Kidney (tissue), 22 donors: ENCODE measurements at places on chromosomes 6 and 20.

DNA sequence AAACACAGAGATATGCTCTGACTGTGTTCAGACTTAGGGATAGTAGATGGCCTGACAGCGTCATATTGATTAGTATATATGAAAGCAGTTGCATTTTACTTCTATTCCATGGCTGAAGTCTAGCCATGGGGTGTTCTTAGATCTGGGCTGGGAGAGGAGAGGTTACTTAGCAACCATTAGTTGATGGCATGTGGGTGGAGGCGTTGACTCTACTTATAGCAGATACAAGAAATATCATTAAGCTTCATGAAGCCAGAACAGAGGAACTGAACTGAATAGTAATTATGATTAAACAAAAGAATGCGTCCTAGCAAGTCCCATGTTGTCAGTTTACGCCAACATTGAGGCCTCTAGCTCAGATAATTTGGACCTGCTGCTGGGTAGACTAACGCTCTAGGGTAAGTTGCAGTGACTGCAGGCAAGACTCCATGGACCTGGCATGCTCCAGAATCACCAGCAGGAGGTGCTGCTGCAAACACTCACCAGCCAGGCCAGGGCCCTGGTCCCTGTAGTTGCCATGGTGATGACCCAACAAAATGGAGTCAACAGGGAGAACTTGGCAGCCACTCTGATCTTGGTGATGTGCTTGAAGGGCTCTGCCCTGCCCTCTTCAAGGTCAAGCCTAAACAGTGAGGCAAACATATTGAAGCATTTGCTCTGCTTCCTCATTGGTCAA is 477.3 kb downstream of the PREX1 start:
- DNase-seq: no peak

GRCh38 chr20:11035211-11035610 is 361.4 kb upstream of the JAG1 start:
- no peak for DNase-seq

- DNase-seq: no peak
These were observed 108.5 kb downstream of the MMS22L start for GRCh38 chr6:97174471-97174870.

DNA sequence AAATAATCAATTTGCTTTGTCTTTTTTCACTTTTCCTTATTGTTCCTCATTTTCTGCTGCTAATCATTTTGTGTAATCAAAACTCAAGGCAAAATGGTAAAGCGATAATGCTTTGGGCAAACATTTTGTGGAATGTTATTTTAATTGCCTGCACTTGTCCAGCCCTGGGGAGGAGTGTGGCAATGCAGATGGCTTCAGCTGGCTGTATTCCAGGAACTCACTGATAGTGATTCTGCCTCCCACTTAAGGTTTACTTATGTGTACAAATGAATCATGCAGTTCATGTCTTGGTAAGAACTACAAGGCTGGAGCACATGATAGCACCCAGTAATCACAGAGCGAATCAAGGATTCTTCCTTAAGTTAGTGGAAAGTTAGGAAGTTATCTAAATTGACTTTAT is 107.8 kb downstream of the COL19A1 start:
- DNase-seq: no peak

DNA sequence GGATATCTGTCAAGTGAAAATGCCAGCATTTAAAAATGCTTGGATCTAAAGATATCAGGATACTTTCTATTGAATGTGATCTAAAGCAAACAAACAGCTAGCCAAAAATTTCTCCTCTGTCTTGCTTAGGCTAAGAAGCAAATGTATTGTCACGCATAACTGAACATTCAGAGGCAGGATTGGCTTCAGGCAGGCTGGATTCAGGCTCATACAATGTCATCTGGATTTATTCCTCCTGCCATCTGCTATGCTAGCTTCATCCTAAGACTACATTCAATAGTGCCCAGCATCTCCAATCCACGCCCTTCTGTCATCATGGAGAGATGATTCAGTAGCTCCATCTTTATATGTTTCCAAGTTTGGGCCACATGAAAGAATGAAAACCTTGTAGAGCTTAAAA is 27.1 kb downstream of the PFDN4 start:
- DNase-seq: no peak

DNA sequence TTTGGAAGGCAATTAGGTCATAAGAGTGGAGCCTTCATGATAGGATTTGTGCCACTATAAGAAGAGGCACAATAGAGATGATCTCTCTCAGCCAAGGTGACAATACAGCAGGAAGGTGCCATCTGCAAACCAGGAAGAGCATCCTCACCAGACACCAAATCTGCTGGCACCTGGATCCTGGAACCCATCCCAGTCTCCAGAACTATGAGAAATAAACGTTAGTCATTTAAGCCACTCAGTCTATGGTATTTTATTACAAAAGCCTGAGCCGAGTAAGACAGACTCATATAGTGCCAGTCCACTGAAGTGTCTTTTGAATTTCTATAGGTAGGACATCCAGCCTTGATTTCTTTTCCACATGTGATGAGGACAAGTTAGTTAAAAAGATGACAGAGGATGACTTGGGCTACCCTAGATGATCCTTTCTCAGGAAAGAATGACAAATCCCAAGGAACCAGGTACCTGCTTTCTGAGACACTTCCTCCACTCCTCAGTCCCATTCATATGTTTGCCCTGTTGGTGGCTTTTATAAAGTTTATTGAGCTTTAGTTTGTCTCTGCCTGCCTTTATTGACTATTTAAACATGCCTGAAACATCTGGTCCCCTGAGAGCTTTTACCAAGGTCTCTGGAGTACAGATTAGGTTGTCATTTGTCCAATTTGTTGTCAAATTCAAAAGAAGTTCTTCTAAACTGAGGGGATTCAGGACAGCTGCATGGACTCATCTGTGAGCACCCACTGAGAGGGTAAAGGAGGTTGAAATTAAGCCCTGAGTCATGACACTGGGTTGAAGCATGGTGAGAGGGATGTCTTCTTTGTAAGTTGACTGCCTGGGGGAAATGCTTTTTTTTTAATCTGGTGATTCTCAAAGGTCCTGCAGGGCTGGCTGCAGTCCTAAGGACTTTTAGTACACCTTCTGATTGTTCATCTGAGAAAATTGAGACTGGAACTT is 165.0 kb upstream of the PLCB4 start:
- DNase-seq: no peak

- no peak for DNase-seq
These were observed 135.7 kb downstream of the DHX35 start for GRCh38 chr20:39097889-39098288.

- DNase-seq: no peak
These were observed 23.4 kb upstream of the CEP85L start for GRCh38 chr6:118674772-118675171.

DNA sequence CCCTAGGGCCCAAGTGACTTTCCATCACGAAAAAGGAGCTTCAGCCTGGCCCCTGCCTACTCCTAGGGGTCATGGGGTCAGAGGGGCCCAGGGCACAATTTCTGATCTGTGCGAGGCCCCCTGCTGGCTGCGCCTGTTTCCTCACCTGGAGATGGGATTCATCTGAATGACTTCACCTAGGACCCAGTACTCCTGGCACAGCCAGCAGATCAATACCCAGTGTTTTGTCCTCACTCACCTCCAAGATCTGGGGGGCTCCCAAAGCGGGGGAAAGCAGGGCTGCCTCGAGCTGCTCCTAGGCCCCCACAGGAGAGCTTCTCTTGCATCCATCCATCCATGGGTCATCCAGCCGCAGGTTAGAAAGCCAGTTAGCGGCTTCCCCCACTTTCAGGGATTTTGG is 33.8 kb downstream of the CD40 start:
- DNase-seq: no peak

GRCh38 chr6:131430531-131430930 is 142.5 kb upstream of the ARG1 start:
- DNase-seq: no peak

GRCh38 chr20:61773926-61774587 is 291.6 kb downstream of the TAF4 start:
- no peak for DNase-seq

GRCh38 chr20:36653456-36653855 is 7.5 kb upstream of the SLA2 start:
- no peak for DNase-seq

- peak; percentile 70 for DNase-seq
These were observed at the start of gene DNAH8 for GRCh38 chr6:38715016-38715689. Gene DNAH8 (plus strand): TSS chr6:38715311. CDS start chr6:38722810, 7,499 bp downstream.

DNA sequence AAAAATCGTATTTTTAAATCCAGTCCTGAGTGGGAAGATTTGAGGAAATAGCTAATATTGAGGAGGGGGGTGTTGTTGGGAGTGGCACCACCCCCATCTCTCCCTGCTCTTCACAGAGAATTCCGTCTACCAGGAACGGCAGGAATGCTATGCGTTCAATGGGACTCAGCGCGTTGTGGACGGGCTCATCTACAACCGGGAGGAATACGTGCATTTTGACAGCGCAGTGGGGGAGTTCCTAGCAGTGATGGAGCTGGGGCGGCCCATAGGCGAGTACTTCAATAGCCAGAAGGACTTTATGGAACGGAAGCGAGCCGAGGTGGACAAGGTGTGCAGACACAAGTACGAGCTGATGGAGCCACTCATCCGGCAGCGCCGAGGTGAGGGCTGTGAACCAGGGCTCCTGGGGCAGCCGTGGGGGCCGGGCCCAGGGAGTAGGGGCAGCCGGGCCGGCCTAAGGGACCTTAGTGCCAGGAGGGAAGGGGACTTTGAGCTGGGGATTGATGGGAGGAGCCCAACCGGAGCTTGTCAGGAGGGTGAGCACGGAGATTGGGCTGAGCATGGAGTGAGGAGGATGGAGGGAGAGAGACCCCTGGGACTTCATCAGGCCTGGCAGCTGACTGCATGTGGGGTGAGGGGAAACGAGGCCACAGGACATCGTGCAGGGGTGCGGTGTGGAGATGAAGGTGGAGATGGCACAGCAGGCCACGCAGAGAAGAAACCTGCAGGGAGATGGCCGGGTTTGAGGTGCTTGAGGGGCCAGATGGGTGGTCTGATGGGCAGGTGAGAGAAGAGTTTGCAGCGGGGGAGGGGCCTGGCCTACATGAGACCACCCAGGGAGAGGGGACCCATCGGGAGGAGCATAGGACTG is 41.3 kb downstream of the HLA-DPB1 start:
- DNase-seq: peak; percentile 35

GRCh38 chr6:5746053-5746758 is 260.5 kb downstream of the NRN1 start:
- no peak for DNase-seq

GRCh38 chr6:28534875-28535274 is 9.2 kb downstream of the GPX5 start:
- DNase-seq: peak; percentile 30

GRCh38 chr6:130814506-130814905 is 12.7 kb upstream of the SMLR1 start:
- DNase-seq: no peak

- no peak for DNase-seq
These were observed 241.9 kb upstream of the RAB32 start for GRCh38 chr6:146301764-146302163.

DNA sequence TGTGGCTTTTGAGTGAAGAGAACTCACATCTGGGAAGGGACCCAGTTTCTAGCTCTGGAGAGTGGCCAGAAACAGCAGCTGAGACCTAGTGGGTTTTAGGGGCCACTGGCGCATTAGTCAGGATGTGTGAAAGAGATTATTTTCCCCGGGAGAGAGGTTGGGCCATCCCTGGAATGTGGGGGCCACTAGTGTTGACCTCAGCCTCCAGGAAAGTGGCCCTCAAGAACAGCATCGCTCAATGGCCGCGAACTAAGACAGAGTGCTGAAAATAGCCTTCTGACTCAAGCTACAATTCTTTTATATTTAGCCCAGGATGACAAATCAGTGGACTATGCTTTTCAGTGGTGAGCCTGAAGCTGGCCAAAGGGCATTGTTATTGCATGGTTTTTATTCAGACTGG is 210.4 kb upstream of the RNF24 start:
- DNase-seq: no peak

DNA sequence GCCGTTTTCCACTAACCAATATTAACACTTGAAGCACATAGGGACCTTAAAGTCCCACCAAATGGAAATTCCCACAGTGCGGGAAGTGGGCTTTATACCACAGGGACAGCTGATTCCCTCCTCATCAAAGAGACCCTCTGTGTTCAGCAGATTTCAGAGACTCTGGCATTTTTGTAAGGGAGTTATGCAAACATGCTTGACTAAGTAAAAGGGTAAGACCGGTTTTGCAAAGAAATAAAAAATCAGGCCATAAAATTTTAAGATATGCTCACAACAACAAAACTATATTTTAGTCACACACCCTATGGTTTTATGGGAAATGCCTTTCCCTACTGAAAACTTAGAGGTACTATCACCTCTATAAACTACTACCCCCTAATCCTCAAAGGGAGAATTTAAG is 45.4 kb upstream of the SPTLC3 start:
- DNase-seq: no peak

- no peak for DNase-seq
These were observed 102.9 kb downstream of the SOBP start for GRCh38 chr6:107592806-107593205.

DNA sequence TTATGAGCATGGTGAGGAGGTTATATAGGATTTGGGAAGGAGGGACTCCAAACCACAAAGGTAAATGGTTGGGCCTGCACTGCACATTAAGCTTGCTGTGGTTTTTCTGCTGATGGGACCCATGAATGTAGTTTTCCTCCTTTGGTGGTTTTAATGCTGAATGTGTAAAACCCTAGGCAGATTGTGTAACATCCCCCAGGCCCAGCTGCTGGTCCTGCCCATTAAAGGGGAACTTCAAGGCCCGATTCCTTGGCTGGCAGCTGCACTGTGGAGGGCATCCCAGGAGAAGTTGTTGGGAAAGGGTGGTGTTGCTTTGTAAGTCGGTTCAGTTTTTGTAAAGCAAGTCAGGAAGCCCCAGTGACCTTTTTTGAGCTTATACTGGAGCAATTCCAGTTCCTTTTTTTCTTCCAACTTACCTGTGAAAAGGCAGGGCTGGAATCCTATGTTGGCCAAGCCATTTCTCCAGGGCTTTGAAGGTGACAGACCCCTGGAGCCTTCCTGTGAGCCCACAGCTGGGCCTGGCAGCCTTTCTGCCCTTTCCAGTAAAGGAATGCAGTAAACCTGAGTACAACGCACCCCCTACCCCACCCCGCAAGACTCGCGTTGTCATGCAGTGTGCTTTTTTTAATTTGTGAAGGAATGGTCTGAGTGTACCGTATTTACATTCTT is 43.1 kb upstream of the NAA20 start:
- DNase-seq: peak; percentile 87

- no peak for DNase-seq
These were observed 30.7 kb downstream of the TRAM2 start for GRCh38 chr6:52546192-52546591.

- peak; percentile 75 for DNase-seq
These were observed 2.9 kb downstream of the EEF1A2 start for GRCh38 chr20:63495741-63496595.

GRCh38 chr6:130632897-130633296 is 194.3 kb upstream of the SMLR1 start:
- DNase-seq: no peak
